Kidney (tissue), 22 donors: ENCODE measurements at places on chromosomes 6 and 20. TPM values are rescaled to one million over a fixed set of nuclear protein-coding genes. Genes with fewer than 3 reads are reported as not detected.

The MCCD1 gene
- 3.5 TPM for total RNA-seq

- peaks cover 4% of the 10 kb centered on the region for H3K36me3 ChIP-seq
- H3K27me3 ChIP-seq: no peaks in the 10 kb centered on the region
- DNase-seq: no peak
- no peak overlapping the region for H3K4me3 ChIP-seq
- H3K27ac ChIP-seq: no peak overlapping the region
Observed at GRCh38 chr6:143328876-143329275, 121.6 kb downstream of the ADAT2 start.

The PSMA7 gene
- 190 TPM for total RNA-seq

DNA sequence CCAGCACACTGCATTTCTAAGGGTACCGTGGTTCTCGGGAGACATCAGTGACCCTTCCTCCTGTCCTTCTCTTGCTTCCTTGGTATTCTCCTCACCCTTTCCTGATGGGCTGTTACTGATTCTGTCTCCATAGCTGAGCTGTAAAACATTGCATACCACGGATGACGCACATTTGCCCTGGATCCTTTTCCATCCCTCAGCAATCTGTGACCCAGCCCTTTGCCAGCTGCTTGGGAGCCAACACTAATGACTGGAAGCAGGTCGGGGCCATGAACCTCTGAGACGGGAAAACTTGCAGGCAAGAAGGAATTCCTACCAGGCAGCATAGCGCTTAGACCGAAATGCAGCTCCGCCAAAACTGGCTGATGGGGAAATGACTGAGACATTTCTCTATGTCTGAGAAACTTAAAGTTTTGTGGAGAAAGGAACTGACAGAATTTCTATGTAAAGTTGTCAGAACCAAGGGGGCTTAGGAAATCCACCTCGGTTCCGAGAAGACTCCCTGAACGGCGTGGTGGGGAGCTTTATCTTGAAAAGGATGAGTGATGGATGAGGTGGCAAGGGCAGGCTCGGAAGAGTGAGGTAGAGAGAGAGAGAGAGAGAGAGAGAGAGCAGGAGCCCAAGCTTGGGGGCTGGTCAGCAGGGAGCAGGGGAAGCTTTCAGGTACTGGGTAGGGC, 19.2 kb downstream of the TUBB2B start:
- no peaks in the 10 kb centered on the region for H3K27me3 ChIP-seq
- H3K27ac ChIP-seq: no peak overlapping the region
- DNase-seq: no peak
- H3K36me3 ChIP-seq: no peaks in the 10 kb centered on the region
- no peak overlapping the region for H3K4me3 ChIP-seq
